Activated T-helper 1 cell treated with anti-CD3 and anti-CD28 coated beads, Interleukin-2, amount 50 U/mL, for 16 hours (primary cell): ENCODE measurements at places on chromosomes 16 and 17.

DNA sequence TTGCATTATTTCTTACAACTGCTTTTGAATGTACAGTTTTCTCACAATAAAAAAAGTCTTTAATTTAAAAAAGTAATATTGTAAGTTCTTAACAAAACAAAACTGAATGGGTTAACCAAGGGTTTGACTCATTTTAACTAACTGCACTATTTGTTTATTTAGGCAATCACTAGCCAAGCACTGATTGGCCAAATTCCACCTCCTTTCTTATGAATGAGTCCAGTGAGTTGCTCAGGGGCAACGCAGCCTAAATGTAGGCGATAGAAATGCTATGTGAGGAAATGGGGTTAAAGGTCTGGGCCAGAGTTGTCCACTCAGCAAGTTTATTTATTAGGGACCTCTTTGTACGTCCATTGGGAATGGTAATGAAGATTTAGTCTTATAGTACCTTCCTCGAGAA, 89.6 kb upstream of the MAF start:
- no peak for DNase-seq

DNA sequence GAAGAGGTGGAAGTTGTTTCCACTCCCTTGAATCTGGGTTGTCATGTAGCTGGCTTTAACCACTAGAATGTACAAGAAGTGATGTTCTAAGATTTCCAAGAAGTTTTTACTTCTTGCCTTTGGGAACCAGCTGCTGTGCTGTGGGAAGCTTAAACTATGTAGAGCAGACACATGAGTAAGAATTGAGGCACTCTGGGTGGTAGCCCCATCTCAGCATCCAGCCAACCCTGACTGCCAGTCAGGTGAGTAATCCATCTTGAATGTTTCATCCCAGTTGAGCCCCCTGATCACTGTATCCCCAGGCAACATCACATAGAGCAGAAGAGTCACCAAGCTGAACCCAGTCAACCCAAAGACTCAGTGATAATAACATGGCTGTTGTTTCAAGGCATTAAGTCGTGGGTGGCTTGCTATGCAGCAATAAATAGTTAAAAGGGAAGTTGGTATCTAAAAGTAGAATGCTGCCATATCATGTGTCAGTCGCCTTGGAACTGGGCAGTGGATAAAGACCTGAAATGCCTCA, 62.8 kb upstream of the GPR139 start:
- DNase-seq: no peak

DNA sequence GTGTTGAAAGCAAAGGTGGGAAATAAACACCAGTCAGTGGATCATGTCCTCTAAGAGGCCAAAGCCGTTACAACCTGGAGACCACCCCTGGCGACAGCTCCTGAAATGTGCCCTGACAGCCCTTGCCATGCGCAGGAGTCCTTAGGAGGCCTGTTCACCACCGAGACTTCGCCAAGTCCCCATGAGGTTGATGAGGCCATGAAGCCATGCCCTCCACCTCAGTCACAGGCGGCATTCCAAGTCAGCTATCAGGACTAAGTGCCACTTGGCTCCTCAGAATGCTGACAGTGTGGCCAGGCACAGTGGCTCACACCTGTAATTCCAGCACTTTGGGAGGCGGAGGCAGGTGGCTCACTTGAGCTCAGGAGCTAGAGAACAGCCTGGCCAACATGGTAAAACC, 27.1 kb downstream of the ADAM11 start:
- DNase-seq: no peak

- DNase-seq: no peak
Observed at GRCh38 chr16:69160192-69160591, 26.8 kb upstream of the SNTB2 start.

DNA sequence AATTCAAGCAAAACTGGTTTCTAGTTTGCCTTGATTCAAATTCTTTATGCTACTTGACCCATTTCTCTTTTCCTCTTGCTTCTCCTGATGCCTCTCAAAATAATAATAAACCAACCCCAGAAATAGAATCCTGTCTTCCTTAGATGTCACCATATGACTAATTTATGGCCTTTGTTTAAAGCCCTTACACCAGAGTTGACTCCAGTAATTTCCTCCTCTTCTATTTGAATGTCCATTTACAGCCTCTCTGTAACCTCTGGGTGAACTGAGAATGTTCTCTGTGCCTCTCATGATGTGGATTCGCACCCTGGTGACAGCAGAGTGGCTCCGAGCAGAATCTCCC, 31.5 kb downstream of the ZFHX3 start:
- DNase-seq: no peak
